ENCODE measurements at places on chromosomes 11 and 22.

DNA sequence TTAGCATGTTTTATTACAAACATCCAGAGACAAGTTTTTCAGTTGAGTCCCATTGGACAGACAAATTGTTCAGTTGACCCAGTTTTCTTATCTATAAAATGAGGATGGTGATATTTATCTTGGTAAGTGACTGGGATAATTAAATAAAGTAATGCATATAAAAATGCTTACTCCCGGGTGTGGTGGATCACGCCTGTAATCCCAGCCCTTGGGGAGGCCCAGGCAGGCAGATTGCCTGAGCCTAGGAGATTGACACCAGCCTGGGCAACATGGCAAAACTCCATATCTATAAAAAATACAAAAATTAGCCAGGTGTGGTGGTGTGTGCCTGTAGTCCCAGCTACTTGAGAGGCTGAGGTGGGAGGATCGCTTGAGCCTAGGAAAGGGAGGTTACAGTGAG lies 15.6 kb upstream of the ACER3 start:
- DNase-seq: no peak

DNA sequence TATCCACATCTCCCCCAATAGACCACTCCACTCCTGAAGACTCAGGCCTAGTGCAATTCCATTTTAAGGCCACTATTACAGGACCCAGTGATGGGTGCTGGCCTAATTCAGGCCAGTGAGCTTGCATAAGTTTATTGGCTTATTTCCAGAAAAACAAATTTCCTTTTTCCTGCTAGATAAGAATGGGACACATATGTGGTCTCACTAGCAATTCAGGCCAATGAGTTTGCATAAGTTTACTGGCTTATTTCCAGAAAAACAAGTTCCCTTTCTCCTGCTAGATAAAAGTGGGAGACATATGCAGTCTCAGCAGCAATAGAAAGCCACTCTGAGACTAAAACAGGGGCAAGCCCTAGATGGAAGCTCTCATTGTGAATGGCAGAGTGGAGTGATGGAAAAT lies 22.4 kb downstream of the ADM start:
- DNase-seq: peak; percentile 58

GRCh38 chr11:101913656-101914055 lies 1.2 kb upstream of the CEP126 start:
- DNase-seq: peak; percentile 36

GRCh38 chr11:120817158-120817557 lies 206.7 kb upstream of the TBCEL start:
- DNase-seq: no peak

GRCh38 chr22:27886843-27887151 lies 32.3 kb downstream of the PITPNB start:
- DNase-seq: no peak

GRCh38 chr11:2893935-2894334 lies 8.4 kb upstream of the CDKN1C start:
- no peak for DNase-seq

GRCh38 chr11:8604078-8604723 lies 10.2 kb upstream of the STK33 start:
- peak; percentile 87 for DNase-seq

DNA sequence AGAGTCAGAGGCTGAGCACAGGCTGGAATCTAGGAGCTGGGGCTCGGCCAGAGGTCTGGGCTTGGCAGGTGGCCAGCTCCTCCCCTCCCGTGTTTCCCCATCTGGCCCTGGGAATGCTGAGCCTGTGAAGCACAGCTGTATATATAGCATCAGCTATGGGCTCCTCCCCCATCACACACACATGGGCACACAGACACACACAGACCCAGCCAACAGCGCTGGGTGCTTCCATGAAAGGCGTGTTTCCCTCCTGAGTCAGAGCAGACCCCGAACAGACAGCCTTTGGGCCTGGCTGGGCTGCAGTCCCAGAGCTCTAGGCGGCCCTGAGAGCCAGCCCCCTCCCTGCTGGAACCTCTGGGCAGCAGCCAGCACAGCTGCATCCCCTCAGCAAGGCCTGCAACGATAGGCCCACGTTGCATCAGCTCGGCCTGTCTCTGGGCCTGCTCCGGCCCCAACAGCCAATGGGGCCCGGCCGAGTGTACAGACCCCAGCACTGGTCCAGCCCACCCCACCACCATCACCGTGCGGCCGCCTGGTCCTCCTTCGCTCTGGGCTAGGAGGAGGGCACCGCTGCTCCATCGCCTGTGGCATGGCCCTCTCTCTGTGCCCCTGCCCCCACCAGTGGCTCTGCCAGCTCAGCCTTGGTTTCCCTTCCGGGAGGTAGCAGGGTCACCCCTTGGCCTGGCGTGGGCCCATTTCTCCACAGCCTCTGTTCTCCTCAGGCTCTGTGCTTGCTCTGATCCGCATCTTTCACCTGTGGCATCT lies 7.6 kb upstream of the SERPINH1 start:
- DNase-seq: peak; percentile 100

All from muscle of leg (tissue), 16 donors.